ENCODE measurements at places on chromosomes 5 and 9. TPM values are rescaled to one million over a fixed set of nuclear protein-coding genes. Genes with fewer than 3 reads are reported as not detected.

The PCDHGA8 gene
- 0.52 TPM for polyA plus RNA-seq

The PHF24 gene
- polyA plus RNA-seq = 0.24 TPM

The PLPPR1 gene
- 20.5 TPM for polyA plus RNA-seq

The FOXD4L6 gene
- polyA plus RNA-seq = not detected

The LHX6 gene
- 3.9 TPM for polyA plus RNA-seq

The OCLN gene
- polyA plus RNA-seq = 39.7 TPM

The RNF183 gene
- polyA plus RNA-seq = 6.9 TPM

The IFNA21 gene
- not detected for polyA plus RNA-seq

The CARTPT gene
- not detected for polyA plus RNA-seq

The BRINP1 gene
- polyA plus RNA-seq = 7.1 TPM

The SMIM3 gene
- polyA plus RNA-seq = 24.4 TPM

The ZNF354C gene
- polyA plus RNA-seq = 15.9 TPM

The FOXE1 gene
- polyA plus RNA-seq = 0.06 TPM

The FKTN gene
- 29.9 TPM for polyA plus RNA-seq

DNA sequence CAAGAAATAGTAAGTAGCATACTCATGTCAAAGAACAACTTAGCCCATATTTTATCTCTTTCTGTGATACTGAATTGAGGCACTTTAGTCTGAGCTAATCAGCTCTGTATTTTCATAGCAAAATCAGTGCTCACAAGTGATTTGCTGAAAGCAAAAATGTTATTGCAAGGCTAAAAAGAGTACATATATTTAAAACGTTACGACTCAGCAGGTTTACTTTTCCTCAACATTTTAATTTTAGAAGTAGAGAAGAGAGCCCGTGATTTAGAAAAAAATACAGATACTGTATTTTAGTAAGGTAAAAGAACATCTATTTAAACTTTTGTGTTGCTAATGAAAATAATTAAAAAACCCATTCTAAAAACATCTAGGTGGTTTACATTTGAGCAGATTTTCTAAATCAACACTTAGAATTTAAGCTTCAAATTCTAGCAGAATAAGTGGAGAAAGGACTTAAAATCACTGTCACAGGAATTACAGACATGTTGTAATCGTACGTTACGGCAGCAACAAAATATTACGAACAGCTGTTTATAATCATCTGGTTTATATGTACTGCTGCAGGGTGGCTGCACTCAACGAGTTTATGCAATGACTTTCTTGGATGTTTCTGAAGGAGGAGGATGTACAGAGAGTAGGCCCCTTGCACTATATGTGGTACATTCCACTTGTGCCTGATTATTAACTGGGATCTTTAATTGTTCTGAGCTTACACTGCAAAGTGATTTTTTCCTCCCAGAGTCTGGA is 20.1 kb downstream of the SREK1 start:
- no peak for DNase-seq

GRCh38 chr5:90022002-90022710 is 387.4 kb downstream of the CETN3 start:
- no peak for DNase-seq

- no peak for DNase-seq
These were observed 147.5 kb upstream of the FGF10 start for GRCh38 chr5:44536650-44537260.

GRCh38 chr5:43037636-43038495 is 2.3 kb downstream of the ANXA2R start:
- no peak for DNase-seq

DNA sequence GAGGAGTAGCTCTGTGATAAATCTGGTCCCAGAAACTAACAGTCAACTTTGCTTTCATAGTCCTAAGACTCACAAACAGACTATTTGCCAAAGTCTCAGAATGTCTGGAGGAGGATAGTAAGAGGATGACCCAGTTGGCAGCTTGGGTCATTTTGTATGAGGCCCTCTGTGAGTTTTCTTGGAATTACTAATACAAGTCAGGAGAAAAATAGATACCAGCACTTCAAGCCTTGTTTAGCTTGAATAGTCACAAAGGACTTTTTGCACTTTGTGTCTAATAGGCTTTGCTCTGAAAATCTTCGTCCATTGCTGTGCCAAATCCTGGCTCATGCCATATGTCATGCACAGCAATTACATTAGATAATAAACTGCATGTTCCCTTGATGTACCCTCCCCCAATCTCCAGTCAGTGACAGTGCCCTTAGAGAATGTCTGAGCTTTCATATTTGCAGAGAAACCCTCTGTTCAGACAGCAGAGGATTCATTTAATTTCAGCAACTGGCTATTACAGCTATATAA is 612.8 kb downstream of the CSNK1G3 start:
- DNase-seq = no peak

GRCh38 chr5:124399426-124399961 is 346.9 kb downstream of the ZNF608 start:
- DNase-seq = no peak

- DNase-seq = no peak
These were observed 12.1 kb downstream of the GALNT10 start for GRCh38 chr5:154202379-154203260.

GRCh38 chr5:172815631-172816030 is 18.4 kb upstream of the ERGIC1 start:
- no peak for DNase-seq

DNA sequence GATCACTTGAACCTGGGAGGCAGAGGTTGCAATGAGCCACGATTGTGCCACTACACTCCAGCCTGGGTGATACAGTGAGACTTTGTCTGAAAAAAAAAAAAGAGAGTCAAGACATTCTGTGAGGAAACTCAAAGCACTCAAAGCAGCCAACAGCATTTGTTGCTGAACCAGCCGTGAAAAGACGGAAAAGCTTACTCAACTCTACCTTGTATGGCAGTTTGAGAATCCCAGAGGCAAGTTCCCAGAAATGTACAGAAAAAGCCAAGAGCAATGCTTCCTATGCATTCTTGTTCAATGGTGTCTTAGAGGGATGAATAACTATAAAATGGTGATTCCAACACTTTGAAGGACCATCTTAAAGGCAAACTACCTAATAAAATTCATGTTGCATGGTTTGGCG is 170.2 kb downstream of the HSD17B3 start:
- no peak for DNase-seq

GRCh38 chr9:19030899-19031298 is 2.1 kb downstream of the SAXO1 start:
- DNase-seq = no peak

GRCh38 chr9:20289423-20290010 is 332.8 kb downstream of the MLLT3 start:
- DNase-seq = no peak

DNA sequence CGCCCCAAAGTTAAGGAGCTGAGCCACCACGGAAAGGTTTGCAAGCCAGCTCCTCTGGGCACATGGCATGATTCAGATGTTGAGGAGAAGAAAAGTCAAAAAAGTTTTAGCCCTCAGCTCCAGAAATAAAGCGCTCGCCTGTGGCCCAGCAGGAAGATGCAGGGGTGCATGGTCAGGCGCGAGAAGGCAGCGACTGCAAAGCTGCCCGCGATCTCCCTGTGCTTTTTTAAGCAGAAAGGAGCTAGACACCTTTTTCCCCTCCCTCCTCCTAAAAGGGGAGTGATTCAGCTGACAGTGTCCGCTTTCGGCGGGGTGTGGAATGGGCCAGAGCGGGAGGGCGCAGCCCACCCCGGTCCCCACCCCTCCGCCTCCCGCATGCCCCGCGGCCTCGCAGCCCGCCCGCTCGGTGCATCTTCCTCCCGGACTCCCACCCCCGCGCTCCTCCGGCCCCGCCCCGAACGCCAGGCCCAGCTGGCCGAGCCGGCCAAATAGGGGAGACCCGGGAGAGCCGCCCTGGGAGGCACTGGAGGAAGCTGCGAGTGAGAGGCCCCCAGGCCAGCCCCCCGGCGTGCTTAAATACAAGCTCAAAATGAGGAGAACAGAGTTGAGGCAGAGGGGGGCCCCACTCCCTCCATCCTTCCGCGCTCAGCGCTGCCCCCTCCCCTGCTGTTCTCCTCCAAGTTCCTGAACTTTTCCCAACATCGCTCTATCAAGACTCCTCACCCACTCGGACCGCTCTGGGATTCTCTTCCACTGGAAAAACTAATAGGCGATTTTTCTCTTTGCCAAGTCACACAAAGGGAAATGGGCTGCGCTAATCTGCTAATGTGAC is at the start of gene ADAMTS12:
ADAMTS12 (minus strand) TSS at position 203 of the 832 bp plus-strand sequence; CDS start at position 69, 134 bp downstream.
- DNase-seq = no peak

DNA sequence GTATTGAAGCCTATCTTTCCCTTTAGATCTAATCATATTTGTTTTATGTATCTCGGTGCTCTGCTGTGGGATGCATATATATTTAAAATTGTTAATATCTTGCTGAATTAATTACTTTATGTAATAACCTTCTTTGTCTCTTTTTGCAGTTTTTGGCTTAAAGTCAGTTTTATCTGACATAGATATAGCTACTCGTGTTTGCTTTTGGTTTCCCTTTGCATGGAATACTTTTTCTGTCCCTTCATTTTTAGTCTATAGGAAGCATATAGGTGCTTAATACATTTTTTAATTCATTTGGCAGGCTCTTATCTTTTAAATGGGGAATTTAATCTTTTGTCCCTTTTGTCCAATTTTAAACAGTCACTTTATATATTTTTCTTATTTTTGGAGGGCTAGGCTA is 360.6 kb upstream of the PRR16 start:
- DNase-seq = no peak

GRCh38 chr5:156438076-156438475 is 111.1 kb downstream of the SGCD start:
- DNase-seq = no peak

DNA sequence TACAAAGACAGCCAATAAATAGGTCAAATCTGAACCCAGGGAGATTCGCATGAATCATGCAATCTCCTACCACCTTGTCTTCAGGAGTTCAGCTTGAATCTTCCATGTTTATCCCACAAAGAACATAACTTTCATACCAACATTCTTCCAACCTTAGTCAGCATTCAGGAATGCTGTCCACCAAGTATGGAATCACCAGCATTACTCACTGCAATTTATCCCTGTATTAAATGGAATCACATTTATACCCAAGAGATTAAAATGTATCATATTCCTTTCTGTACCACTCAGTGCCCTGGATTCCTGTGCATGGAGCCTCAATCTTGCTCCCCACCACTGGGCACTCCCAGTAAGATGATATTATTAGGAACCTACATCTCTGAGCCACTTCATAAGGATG is 162.6 kb downstream of the GLIS3 start:
- no peak for DNase-seq

DNA sequence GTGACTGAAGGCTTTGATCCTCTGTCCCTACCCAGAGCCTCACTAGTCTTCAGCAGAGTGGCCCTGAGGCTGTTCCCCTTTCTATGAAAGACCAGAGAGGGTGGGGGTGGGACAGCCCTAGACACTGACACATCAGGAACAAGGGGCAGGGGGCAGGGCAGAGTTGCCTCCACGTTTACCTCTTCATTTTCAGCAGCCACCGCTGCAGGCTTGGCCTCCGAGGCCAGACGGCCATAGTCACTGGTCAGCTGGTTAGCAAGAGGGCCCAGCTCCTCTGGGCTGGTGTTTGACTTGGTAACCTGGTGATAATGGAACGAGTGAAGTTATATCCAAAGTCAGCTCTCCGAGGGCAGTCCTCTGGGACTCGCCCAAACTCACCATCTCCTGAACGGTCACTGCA is 15.6 kb upstream of the TPM2 start:
- no peak for DNase-seq

DNA sequence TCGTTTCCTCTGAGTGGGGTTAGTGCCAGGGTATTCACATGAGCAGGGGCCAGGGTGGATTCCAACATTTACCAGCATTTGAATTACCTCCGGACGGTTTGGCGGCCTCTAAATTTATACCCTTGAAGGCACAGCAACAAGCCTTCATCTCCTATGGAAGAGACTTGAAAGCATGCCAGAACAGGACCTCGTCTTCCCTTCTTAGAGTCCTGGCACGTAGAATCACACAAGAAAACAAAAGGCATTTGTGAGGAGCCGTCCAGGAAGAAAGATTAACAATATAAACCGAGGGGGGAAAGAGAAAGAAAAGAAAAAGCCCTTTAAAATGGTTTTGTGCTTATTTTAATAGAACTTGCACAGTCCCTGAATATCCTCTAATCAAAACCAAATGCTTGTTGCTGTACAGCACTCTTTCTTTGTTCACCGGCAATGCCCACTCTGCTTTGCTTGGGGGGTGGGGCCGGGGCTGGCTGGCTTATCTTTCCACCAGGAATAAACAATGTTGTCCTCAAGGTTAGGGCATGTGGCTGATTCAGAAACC is 575.8 kb upstream of the ZNF462 start:
- DNase-seq = no peak

GRCh38 chr5:12343558-12343957 is 439.3 kb upstream of the CTNND2 start:
- DNase-seq = no peak

- DNase-seq = no peak
These were observed 111.5 kb upstream of the RAPGEF1 start for GRCh38 chr9:131851414-131851813.

DNA sequence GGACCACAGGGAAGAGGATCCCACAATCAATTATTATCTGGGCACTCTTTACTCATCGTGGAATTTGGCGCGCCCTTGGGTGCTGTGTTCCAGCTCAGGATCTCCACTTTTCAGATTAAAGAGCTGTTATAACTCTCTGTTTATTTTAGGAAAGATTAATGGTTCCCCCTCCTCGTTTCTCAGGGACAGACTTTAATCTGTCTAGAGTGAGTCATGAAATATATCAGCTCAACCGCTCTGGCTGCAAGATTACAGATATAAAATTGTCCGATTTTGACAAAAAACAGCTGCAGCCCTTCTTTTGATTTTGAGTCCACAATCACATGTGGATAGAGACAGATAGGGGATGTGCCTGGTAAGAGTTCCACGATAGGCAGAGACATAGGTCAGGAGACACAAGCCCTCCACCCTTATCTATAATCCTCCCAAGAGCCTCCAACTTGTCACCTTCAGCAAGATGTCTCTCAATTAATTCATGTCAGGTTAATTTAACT is 77.6 kb upstream of the ANKRD55 start:
- DNase-seq = no peak

DNA sequence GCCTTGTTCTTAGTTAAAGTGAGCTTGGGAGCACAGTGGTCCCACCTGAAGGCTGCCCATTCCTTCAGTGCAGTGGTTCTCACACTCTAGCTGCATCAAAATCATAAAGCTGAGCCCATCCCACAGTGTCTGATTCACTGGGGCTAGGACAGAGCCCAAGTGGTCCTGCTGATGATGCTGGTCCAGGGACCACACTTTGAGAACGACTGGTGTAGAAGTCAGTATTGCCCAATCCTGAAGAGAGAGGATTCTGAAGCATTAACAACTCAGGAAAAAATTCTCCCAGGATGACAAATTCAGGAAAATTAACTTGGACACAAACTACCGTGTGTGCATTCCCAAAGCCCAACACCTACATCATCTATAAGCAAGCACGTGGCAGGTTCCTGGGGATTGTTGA is 176.2 kb downstream of the GABBR2 start:
- no peak for DNase-seq

DNA sequence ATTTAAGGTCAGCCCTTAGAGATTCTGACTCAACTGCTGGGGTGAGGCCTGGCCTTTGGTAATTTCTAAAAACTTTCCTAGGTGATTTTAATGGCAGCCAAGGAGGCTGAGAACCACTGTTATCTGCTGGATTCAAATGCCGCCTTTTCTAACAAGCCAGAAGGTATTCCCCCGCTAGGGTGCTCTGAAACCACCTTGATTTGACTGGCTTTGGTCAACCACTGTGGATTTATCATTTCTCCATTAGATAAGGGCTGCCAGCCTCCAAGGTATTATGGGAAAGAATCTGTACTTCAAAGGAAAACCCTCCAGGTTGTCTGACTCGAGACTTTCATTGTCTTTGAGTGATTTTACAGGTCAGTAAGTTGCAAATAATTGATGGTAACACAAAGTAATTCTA is 4.3 kb downstream of the ANXA6 start:
- no peak for DNase-seq

Measured in right renal pelvis (tissue), 4 donors.